ENCODE measurements at places on chromosomes 2 and 18.

- DNase-seq, result no peak
Observed at GRCh38 chr18:23809415-23809814, 120.2 kb downstream of the LAMA3 start.

- no peak for DNase-seq
Observed at GRCh38 chr2:58203018-58203417, 38.1 kb downstream of the FANCL start.

GRCh38 chr2:109284826-109285225 is 155.8 kb downstream of the SH3RF3 start:
- no peak for DNase-seq

- DNase-seq, result no peak
Observed at GRCh38 chr2:45242161-45242741, 233.0 kb upstream of the SIX2 start.

GRCh38 chr2:38581193-38582147 is 21.3 kb downstream of the HNRNPLL start:
- peak; percentile 88 for DNase-seq

- DNase-seq, result peak; percentile 74
Observed at GRCh38 chr2:95023222-95023597, 2.3 kb upstream of the MAL start.

GRCh38 chr2:174436351-174436750 is 40.8 kb downstream of the SCRN3 start:
- no peak for DNase-seq

GRCh38 chr18:5894611-5895298 is 567 bp downstream of the TMEM200C start:
- DNase-seq, result no peak

- DNase-seq, result no peak
Observed at GRCh38 chr2:78568782-78569373, 456.6 kb upstream of the REG3G start.

DNA sequence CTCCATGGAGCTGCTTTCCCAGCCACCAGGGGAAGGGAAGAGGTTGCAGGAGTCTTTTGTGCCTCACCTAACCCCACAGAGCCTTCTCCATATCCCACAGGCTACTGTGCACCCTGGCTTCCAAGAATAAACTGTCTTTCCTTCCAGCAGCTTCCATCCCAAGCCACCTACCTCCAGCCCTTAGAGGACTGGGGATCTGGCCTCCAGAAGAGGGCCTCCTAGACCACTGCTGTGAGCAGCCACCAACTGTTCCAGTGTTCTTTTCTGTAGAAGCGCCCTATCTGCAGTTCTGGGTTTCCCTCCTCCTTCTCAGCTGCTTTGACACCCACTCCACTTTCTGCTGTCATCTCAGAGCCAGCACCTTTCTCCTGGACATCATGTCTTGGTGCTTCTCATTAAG is 30.7 kb upstream of the REG3G start:
- no peak for DNase-seq

- no peak for DNase-seq
Observed at GRCh38 chr2:65790676-65790935, 358.2 kb upstream of the SPRED2 start.

DNA sequence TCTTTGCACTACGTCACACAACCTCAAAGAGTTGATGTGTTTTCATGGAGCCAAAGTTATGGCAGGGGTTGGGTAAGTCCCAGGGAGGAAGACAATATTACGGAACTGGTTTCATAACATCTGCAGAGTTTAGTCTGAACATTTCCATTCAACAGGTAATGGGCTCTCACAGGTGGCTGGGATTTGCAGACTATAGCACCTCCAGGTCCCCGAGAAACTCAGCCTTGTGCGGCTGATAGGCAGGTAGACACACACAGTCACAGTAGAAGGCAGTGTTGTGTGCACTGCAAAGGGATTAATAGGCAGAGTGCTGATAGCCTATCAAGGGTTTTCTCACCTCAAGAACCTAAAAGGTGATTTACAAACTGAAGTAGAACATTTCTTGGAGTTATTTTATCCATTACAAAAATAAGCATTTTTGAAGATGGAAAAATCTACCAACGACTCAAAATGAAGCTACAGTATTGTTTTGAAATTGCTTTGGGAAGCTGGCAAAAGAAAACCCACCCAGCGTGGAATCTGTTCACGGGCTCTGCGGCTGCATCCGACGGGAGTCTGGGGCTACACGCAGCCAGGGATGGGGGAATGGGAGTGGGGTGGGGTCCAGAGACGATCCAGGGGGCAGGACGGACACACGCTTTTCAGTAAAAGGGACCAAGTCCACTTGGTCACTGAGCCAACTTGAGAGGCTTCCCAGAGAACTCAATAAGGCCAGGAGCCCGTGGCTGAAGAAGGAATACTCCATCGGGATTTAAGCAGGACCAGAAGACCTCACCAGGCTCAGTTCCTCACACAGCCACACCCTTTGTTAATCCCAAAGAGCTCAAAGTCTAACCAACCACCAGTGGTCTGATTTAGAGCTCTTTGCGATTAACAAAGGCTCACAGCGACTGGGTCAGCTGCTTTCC is 82.9 kb downstream of the CHRNA1 start:
- no peak for DNase-seq

- peak; percentile 14 for DNase-seq
Observed at GRCh38 chr2:172090044-172090961, 5.0 kb downstream of the DLX1 start.

Data from CD4-positive, alpha-beta T cell treated with Interleukin-17A for 1 hour (primary cell).